Lung microvascular endothelial cell (primary cell): ENCODE measurements at places on chromosomes 7 and 10.

DNA sequence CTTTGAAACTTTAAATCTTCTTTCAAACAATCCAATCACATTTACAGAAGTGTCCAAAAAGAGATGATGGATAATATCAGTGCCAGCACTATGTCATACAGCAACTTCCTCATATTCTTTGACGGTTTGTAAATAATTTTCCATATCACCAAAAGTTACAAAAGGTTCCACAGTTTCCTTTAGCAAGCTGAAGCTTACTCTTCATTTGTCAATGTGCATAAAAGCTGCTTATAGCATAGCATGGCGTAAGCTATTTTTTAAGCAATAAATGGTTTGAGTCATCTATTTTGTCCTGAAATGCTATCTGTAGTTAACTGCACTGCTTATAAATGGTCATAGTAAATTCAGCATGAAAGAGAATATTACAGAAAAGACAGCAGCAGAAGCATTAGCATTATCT is 95.1 kb downstream of the ETV1 start:
- no peak for DNase-seq

- no peak for DNase-seq
These were observed 102.6 kb upstream of the DDC start for GRCh38 chr7:50667789-50668226.

DNA sequence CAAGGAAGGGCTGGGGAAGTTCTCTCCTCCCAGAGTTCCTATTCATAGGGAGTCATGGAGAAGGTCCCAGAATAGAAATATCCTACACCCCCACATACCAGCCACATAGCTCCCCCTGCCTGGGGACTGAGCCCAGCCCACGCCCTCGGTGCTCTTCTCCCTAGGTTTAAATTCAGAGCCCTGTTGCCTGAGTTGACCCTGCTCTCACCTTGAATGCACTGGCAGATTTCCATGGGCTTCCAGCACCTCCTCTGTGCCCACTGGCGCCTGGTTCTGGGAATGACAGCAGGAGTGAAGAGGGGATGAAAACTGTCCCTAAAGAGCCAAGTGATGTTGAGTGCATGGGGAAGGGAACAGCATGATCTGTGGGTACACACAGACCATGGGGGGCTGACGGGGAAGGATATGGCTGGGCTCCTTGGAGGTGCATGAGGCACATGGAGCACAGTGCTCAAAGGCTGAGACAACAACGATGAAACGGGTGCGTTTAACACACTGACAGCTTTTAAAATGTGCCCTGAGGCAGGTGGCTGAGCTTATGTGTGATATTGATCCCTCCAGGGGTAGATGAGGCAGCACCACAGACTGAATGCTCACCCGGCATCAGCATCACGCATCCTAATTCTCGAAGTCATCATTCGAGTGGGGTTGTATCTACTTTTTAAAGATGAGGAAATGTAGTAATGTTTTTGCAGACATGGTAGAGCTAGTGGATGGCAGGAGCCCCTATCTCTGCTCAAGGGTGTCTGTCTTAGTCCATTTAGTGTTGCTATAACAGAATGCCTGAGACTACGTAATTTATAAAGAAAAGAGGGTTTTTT is 53.7 kb upstream of the IGFBP3 start:
- no peak for DNase-seq

DNA sequence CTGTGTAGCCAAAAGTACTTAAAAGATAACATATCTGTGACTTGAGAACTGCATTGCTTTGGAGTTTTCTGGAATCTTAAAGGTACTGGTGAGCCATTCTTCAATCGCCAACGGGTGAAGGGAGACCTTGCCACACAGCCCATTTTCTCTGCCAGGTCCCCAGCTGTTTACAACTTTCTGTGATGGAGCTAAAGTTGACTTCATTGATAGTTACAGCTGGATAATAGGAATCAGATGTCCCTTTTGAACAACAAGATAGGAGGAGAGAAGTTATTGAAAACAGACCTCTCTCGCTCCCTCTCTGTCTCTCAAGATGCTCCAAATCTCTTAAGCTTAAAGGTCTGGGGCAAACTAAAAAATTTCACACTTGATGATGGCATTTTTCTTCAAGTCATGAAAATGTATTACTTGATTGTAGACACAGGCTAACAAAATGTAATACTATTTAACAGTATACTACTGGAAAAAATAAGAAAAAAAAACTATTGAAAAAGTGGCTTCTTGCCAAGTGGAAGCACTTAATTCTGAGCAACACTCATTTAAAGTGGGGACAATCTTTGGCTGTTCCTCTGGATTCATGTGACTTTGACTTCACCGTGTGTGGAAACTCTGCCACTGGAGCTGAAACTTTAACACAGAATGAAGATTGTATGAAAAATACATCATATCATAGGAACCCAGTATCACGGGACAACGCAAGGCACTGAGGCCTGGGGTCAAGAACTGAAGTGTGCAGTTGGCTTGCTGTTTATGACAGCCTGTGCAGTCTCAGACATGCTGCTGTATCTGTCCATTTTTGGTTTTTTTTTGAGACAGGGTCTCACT is 78.4 kb upstream of the AFAP1L2 start:
- DNase-seq, result no peak
